LNCaP clone FGC (cell line): ENCODE measurements at places on chromosomes 4 and X.

DNA sequence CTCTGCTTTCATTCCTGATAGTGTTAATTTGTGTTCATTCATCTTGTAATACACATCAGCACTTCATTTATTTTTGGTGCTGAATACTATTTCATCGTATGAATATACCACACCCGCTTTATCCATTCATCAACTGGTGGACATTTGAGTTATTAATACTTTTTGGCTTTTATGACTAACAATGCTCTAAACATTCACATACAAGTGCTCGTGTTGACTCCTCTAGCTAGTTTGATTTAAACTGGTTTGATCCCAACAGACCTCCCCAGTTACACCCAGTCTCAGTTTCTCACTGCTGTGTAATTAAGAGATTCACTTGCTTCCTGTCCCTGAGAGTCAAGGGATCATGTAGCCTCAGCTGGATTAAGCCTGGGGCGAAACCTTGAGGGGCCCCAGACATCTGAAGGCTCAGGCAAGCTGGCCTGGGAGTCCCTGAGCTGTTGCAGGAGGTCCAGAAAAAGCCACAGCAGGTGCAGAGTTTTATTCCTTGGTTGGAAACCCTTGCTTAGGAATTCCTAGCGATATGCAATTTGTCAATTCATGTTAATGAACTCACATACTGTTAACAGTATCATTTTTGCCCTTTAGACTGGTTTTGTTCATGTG lies 52.8 kb upstream of the CLDN24 start:
- DNase-seq = no peak

GRCh38 chr4:146582864-146583263 lies 55.8 kb upstream of the POU4F2 start:
- peak; percentile 6 for DNase-seq

- no peak for DNase-seq
Observed at GRCh38 chrX:55088795-55089489, at the start of gene PAGE2. Gene PAGE2 (plus strand): TSS chrX:55089018. CDS start chrX:55090021, 1,003 bp downstream.

DNA sequence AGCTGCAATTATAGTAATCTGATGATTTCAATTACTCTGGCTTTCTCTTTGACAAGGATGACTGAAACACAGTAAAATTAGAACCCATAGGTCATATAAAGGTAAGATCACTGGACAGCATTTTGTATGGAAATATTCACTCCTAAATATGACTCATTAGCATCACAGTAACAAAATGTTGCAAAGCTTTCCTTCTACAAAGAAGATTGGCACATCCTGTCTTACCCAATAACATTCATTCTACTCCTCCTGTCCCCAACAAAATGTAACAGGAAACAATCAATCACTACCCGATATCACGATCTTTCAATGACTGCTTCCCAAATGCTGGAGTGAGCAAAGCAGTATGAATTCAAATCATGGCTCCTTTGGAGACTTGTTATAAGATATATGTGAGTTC lies 95.3 kb downstream of the FANCB start:
- no peak for DNase-seq

DNA sequence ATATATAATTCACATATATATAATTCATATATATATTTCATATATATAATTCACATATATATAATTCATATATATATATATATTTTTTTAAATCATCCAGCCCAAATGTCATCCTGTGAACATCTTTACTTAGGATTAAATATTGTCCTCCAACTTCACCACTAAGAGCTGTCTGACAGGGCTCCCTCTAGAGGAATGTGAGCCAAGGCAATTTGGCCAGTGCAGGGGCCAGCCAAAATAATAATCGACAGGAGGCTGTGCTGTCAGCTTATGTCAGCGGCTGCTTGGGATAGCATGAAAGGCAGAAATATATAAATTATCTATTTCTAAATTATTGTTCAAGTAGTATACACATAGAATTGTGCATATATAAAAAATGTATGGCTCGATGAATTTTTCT lies 29.5 kb downstream of the EGFL6 start:
- DNase-seq = no peak

DNA sequence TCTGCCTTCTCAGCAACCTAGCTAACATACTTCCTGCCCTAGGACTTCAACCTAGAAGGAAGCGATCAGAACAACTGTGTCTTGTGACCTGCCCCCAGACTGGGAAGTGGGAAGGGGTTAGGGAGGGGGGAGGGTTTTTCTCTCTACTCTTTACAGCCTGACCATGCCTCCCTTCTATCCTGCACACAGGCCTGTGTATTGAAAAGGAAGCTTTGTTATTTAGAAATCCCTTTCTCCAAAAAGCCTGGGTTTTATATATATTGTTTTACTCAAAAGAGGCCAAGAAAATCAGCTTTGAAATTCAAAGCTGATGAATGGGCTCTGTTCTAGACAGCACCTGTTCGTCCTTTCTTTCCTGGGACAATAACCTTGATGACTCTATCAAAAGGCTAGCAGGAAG lies 35.2 kb upstream of the SMS start:
- no peak for DNase-seq

DNA sequence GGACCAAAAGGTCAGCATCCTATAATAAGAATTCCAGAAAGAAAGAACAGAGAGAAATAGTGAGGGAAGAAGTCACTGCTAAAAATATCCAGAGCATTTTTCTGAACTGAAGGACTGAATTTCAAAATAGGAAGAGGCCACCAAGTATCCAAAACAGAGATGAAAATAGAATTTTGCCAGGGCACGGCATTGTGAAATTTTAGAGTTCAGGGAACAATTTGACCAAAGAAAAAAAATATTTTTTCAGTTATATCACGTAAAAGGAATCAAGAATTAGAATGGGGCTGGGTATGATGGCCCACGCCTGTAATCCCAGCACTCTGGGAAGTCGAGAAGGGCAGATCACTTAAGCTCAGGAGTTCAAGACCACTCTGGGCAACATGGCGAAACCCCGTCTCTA lies 65.4 kb downstream of the FGFBP1 start:
- DNase-seq = no peak

- no peak for DNase-seq
Observed at GRCh38 chr4:62119195-62119594, 919.1 kb downstream of the ADGRL3 start.

GRCh38 chrX:39532761-39533160 lies 565.0 kb downstream of the BCOR start:
- no peak for DNase-seq
